ACHN (cell line): ENCODE measurements at places on chromosomes 7 and 10.
A peak's percentile ranks its signal among the peaks of the same experiment; 100 is the strongest.

GRCh38 chr7:22670422-22670815 is 56.6 kb upstream of the IL6 start:
- DNase-seq, result no peak

- no peak for DNase-seq
Observed at GRCh38 chr10:49398986-49399385, 3.1 kb upstream of the DRGX start.

GRCh38 chr7:55104712-55105433 is 86.1 kb downstream of the EGFR start:
- DNase-seq, result peak; percentile 42

GRCh38 chr7:84948634-84949033 is 238.2 kb downstream of the SEMA3D start:
- no peak for DNase-seq

- no peak for DNase-seq
Observed at GRCh38 chr10:78309536-78310237, 276.0 kb downstream of the RPS24 start.
